ENCODE measurements at places on chromosomes 16 and 17. TPM values are rescaled to one million over a fixed set of nuclear protein-coding genes. Genes with fewer than 3 reads are reported as not detected.

The ABCA10 gene
- 189 TPM for total RNA-seq

The NETO2 gene
- total RNA-seq: 1.9 TPM

The DPEP3 gene
- total RNA-seq: not detected

- no peak for DNase-seq
Measured at GRCh38 chr16:79767421-79768275, 167.1 kb upstream of the MAF start.

- DNase-seq: no peak
Measured at GRCh38 chr17:1769822-1770477, 8.1 kb downstream of the SERPINF1 start.

Measured in sciatic nerve (tissue), 2 donors.